ENCODE measurements at places on chromosomes 1 and 21. TPM values are rescaled to one million over a fixed set of nuclear protein-coding genes. Genes with fewer than 3 reads are reported as not detected.

TRIM17 gene
- not detected for total RNA-seq

GJA8 gene
- not detected for total RNA-seq

CRB1 gene
- 0.15 TPM for total RNA-seq

NEGR1 gene
- 5.6 TPM for total RNA-seq

CCDC30 gene
- 0.81 TPM for total RNA-seq

SLC2A5 gene
- total RNA-seq, result 5.8 TPM

OVAAL gene
- total RNA-seq, result not detected

SELE gene
- not detected for total RNA-seq

TMPRSS2 gene
- total RNA-seq, result not detected

PLA2G2F gene
- total RNA-seq, result not detected

VHLL gene
- total RNA-seq, result not detected

TMEM35B gene
- total RNA-seq, result 61.8 TPM

PLA2G2A gene
- total RNA-seq, result 8.4 TPM

SPAG17 gene
- total RNA-seq, result not detected

CYP4A11 gene
- not detected for total RNA-seq

AMY2A gene
- not detected for total RNA-seq

C1orf116 gene
- total RNA-seq, result not detected

GPR161 gene
- 5.7 TPM for total RNA-seq

PDE4B gene
- total RNA-seq, result 3.9 TPM

HMGB4 gene
- not detected for total RNA-seq

TTC22 gene
- total RNA-seq, result not detected

EFNA1 gene
- 14.2 TPM for total RNA-seq

CLCNKA gene
- not detected for total RNA-seq

KCNAB2 gene
- total RNA-seq, result 3.8 TPM

BARHL2 gene
- not detected for total RNA-seq

SERPINC1 gene
- not detected for total RNA-seq

SLC44A3 gene
- total RNA-seq, result 1.7 TPM

FOXO6 gene
- total RNA-seq, result not detected

IL20 gene
- not detected for total RNA-seq

PDZK1 gene
- 0.10 TPM for total RNA-seq

LRRC71 gene
- not detected for total RNA-seq

TNFRSF25 gene
- 3.9 TPM for total RNA-seq

B3GALT2 gene
- total RNA-seq, result not detected

TEX38 gene
- not detected for total RNA-seq

TSPAN1 gene
- total RNA-seq, result 0.29 TPM
